Pulmonary artery endothelial cell (primary cell): ENCODE measurements at places on chromosomes 3 and 15. TPM values are rescaled to one million over a fixed set of nuclear protein-coding genes. Genes with fewer than 3 reads are reported as not detected.

TGM5 gene
- total RNA-seq: not detected in 2 replicates

GRCh38 chr15:48415036-48415886 is 84.0 kb downstream of the DUT start:
- no peak for DNase-seq

TRPC1 gene
- total RNA-seq: 14.5 and 15.0 TPM in 2 replicates

MUC13 gene
- not detected in 2 replicates for total RNA-seq

DNA sequence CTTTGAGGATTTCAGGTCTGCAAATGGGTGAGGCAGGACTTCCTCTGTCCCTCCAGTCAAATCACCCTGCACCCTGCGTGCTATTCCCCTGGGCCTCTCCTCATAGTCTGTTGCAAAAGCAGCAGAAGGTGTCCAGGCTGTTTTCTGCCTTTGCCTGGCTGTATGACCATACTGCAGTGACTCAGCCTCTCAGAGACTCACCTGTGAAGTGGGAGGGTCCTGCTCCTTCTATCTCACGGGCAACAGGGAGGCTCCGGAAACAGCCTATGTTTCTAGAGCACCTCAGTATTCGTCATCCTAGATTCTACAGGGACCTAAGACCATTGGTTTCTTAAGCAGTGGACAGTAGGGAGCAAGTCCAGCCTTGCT is 216.4 kb downstream of the TLE3 start:
- no peak for DNase-seq

GRCh38 chr3:94996743-94997142 is 933.9 kb downstream of the NSUN3 start:
- DNase-seq: no peak

ERICH6 gene
- total RNA-seq: not detected in 2 replicates

- no peak for DNase-seq
Observed at GRCh38 chr3:110016235-110016815, 679.0 kb upstream of the DPPA4 start.

SELENOS gene
- 49.5 and 67.9 TPM in 2 replicates for total RNA-seq

- no peak for DNase-seq
Observed at GRCh38 chr3:13888576-13888975, 8.7 kb upstream of the WNT7A start.

DNA sequence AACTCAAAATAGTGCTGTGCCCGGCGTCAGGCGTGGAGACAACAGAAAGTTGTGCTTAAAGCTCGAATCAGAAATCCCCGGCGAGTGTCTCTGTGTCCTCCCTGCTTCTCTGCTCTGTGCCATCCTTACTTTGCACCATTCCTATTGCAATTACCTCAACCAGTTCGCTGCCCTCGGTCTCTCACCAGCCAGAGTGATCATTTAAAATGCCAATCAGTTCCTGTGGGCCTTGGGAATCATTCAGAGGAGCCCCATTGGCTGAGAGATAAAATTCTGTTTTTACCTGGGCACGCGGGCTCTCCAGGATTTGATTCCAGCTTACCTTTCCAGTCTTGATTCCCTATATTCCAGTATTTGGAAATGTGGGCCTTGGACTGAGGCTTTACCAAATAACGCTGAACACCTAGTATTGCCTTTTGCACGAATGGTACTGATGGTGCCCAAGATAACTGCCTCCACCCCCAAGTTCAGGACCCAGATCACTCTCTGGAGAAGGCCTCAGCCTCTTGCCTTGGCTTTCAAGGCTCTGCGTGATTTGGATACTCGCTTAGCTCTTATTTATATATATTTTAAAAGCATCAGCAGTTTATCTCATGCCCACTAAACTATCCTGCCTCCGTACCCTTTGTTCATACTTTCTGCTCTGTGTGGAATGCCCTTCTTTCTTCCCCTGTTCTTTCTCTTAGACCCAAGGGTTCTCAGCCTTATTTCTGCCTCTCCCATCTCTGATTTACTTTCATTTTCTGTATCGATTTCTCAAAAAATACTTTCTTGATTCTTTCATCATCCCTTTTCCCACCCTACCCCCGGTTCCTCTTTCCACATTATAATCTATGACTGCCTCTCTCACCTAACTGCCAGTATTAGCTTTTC is 863 bp downstream of the PSMA4 start:
- DNase-seq: no peak

GRCh38 chr3:108899530-108899929 is 54.1 kb downstream of the GUCA1C start:
- no peak for DNase-seq

PODXL2 gene
- 2.6 and 6.0 TPM in 2 replicates for total RNA-seq

GRCh38 chr3:12985148-12985547 is 88.1 kb downstream of the IQSEC1 start:
- no peak for DNase-seq

GRCh38 chr3:10950476-10951294 is 41.9 kb upstream of the SLC6A1 start:
- no peak for DNase-seq

DNA sequence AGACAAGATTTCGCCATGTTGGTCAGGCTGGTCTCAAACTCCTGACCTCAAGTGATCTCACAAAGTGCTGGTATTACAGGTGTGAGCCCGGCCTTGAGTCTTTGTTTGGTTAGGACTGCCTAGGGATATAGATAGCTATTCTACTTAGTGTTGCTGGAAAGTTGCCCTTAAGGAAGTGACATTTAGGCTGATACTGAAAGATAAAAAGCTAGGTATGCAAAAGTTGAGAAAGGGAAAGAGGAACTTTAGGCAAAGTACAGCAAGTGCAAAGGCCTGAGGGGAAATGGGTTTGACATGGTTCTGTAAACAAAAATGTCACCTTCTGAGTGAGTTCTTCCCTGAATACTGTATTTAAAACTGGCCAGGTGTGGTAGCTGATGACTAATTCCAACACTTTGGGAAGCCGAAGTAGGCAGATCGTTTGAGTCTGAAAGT is 111.5 kb downstream of the ZNF609 start:
- DNase-seq: no peak

LRRC34 gene
- 2.2 and 2.4 TPM in 2 replicates for total RNA-seq

DNA sequence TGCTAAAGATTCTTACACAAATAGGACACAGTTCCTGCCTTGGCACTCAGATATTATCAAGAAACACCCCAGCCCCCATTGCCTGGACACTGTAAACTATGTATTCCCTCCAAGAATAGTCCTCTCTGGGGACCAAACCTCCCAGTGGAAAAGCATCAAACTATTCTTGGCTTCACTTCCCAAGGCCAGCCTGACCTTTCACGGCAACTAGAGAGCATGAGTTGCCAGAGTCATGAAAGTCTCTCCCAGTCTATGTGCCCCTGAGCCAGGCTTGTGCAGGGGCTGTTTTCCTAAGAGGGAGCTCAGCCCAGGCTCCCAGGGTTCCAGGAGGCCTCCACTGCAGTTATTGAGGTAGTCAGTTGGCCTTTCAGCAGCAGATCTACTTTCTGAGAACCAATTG is 251.9 kb upstream of the TGFBR2 start:
- DNase-seq: no peak

COL6A5 gene
- total RNA-seq: not detected in 2 replicates

AHSG gene
- total RNA-seq: not detected in 2 replicates

RHCG gene
- total RNA-seq: not detected in 2 replicates

DNA sequence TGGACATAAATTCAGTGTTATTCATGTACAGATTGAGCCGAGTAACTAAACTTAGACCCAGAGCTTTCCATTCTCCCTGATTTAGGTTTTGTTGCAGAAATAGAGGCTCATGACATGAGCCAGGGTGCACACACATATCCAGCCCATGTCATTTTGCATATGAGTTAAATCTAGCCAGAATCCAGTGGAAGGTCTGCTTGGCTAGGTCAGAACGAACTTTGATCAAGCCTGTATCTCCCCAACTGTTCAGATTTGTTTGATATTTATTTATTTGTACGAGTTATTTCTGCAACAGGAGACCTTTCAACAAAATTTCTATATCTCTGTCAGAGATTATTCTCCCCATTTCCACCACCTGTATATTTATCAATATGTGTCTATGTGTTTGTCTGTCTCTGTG is 247.5 kb upstream of the THBS1 start:
- DNase-seq: no peak

NMB gene
- 4.9 and 7.3 TPM in 2 replicates for total RNA-seq

CAMP gene
- total RNA-seq: not detected in 2 replicates

TSEN2 gene
- total RNA-seq: 14.8 and 18.5 TPM in 2 replicates

DNA sequence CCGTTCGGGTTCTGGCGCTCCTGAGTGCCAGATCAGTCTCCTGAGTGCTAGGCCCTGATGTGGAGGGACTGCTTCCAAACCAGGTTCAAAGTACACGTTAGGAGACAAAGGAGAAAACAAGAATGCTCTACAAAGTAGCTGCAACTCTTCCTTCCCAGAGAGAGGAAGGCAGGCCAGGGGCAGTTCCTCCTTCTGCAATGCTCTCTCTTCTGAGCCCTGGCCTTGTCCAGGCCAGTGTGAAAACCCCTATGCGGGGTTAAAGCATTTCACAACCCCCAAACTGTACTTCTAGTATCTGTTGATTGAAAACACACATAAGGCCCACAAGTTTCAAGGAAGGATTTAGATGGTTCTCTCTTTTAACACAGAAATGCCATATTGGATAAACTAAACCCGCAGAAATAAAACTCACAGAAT is 9.7 kb upstream of the CALML4 start:
- DNase-seq: no peak

SYNPR gene
- not detected in 2 replicates for total RNA-seq

DNA sequence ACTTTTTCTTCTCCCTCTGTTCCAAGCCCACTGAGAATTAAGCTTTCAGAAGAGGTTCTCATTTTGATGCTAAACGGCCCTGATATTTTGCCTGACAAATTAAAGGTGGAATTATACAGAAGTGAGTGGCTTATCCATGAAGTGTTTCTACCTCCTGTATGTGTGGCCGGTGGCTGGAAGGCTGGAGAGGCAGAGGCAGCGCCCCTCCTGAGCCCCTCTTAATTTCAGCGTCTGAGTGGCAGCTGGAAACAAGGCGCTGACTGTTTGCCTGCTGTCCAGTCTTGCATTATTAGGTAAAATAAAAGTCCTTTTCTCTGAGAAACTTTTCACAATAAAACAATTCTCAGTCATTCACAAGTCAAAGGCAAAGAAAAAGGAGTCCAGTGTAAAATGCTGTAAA is 685.7 kb downstream of the MCTP2 start:
- no peak for DNase-seq

DNA sequence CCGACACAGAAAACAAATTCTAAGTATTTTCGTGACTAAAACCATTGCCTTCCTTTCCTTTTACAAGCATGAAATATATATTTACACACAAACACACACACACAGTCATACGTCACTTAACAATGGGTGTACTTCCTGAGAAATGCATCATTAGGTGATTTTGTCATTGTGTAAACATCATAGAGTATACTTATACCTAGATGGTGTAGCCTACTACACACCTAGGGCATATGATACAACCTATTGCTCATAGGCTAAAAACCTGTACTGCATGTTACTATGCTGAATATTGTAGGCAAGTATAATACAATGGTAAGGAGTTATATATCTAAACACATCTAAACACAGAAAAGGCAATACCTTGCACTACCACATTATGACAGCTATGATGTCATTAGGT is 28.6 kb downstream of the COL6A5 start:
- DNase-seq: no peak

LRTM1 gene
- not detected in 2 replicates for total RNA-seq

- no peak for DNase-seq
Observed at GRCh38 chr15:77027111-77027696, 32.3 kb downstream of the PSTPIP1 start.

DNA sequence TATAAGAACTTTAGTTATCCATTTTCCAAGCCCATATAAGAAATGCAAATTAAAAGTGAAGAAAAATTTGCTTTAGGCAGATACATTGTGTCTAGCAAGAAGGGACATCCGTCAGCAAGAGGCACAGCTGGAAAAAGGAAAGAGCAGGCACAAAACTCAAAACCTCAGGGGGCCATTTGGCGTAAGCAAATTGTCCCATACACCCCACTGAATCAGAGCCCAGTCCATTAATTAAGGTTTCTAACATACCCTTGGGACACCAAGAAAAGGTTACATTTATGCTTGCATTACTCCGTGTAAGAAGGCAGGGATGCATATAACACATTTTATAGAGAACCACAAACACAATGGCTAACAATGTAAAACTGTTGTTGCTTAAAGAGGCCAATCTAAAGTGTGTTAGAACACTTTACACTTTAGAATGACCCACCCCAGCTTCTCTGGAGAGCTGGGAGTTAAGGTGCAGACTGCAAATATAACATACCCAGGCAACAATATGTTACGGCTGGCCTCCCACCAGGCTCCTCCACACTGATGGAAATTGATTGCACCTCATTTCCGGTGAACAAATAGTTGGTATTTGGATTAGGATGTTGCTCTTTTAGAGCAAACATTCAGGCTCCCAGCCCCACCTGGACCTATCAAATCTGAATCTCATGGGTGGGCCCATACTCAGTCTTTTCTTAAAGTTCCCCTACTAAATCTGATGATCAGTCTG is 23.2 kb downstream of the SEMA5B start:
- no peak for DNase-seq

DNA sequence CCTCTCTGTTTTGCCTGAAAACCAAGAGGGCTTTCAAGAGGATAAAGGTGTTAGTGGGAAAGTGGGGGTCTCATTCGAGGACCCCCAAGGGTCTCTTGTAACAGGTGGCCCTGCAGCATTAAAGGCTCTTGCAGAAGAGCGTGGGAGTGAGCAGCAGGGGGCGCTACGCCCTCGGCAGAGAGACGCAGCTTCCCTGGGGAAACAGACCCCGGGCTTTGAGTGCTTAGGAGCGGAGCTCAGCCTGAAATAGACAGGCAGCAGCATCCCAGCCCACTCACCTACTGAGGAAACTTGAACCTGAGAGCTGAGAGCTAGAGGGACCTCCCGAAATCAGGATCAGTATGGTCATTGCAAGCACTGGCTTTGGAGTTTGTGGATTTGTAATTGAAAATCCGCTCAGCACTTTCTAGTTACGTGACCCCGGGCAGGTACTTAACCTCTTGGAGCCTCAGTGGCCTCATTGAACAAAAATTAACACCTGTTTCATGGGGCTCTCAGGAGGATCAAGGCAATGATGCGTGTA is 25.7 kb downstream of the RPLP1 start:
- DNase-seq: no peak

- DNase-seq: no peak
Observed at GRCh38 chr3:72442759-72443158, 405.5 kb downstream of the SHQ1 start.

DNA sequence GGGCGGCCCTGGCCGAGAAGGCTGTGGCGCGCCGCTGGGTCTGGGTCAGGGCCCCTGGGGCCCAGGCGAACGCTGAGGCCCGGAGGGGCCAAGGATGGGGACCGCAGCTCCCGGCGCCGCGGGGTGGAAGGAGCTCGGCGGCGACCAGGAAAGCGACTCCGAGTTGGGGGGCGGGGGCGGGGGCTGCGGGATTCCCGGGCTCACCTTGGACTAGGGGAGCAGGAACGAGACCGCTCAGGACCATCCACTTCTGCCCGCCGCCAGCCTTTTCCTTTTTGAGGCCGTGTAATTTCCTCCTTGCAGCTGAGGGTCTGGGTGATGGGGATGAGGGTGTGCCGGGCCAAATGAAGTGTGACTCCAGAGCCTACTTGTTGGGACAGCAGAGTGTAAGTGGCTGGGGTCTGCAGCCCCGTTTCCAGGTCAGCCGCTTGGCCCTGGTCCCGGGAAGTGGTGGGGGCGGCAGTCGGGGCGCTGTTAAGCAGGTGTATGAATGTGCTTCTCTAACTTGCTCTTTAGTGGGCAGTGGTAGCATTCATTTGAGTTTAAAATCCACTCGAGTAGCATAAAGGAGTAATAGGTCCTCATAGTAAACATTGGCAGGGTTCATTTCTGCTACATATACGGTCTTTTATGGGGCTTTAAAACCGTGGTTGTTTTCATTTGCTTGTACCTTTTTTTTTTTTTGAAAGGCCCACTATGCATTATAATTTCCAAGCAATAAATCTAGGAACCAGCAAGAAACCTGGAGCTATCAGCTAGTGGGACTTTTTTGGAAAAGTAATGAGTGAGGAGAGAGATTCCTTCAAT is 717 bp downstream of the PXK start:
- no peak for DNase-seq
